ENCODE measurements at places on chromosomes 3 and 15. TPM values are rescaled to one million over a fixed set of nuclear protein-coding genes. Genes with fewer than 3 reads are reported as not detected.

DNA sequence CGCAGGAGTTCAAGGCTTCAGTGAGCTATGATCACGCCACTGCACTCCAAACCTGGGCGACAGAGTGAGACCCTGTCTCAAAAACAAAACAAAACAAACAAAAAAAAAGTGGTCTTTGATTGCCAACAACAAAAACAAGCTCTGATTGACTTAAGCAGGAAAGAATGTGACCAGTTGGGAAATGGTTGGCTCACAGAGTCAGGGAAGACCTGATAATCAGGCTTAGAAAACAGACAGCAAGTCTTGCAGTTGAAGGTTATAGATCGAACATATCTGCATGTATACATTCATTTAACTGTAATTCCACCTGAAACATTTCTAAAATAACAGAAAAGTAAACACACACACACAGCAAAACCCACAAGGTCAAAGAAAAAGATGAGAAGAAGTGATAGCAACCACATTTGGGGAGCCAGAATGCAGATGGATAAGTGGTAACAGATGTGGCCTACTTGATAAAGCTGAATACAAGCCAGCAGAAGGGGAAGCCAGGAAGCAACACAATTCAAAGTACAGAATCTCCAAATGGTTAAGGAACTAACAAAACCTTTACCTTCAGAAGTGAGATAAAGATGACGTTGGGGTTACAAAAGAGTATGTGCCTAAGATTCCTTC lies 699.9 kb upstream of the ZNF385D start:
- DNase-seq, result peak; percentile 24

Gene SCN11A
- 0.25 TPM for total RNA-seq

GRCh38 chr15:55799291-55800212 lies 56.6 kb upstream of the PRTG start:
- DNase-seq, result peak; percentile 70

- no peak for DNase-seq
Measured at GRCh38 chr3:123353850-123354233, 95.0 kb downstream of the ADCY5 start.

DNA sequence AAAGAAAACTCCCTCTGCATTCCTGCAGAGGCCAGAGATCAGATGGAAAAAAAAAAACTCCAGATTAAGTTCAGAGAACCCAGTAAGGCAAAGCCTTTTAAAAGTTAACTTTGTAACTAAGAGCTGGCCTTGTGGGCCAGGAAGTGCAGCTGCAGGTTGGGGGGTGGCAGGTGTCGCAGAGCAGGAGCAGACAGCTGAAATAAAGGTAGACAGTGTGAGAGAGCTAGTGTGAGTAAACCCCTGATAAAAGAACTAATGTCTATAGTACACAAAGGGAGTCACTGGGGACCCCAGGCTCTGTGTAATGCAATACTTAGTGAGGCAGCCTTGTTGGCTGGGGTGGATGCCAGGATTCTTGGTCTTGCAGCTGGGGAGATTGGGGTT lies 42.1 kb downstream of the PPCDC start:
- DNase-seq, result peak; percentile 70

Gene HGD
- total RNA-seq, result 0.57 TPM

Gene SEMA3G
- not detected for total RNA-seq

Gene CLRN1
- total RNA-seq, result not detected

DNA sequence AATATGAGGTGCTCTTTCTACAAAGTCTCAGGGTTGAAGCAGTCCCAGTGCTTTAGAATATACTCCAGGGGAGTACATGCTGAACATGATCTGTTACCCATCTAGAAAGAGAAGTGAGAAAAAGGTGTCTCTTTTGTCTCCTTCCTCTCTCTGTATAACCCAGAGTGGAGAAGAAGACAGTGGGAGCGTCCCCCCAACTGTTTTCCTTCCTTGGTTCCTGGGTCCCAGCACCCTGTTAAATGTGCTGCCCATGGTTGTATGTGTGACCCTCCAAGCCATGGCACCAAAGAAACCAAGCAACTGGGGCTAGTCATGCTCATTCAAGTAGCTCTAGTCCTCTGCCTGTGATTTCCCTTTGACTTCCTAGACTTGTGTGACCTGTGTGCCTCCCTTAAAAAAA lies 683.7 kb downstream of the TBL1XR1 start:
- DNase-seq, result no peak

GRCh38 chr15:58947179-58947578 lies 13.7 kb upstream of the SLTM start:
- no peak for DNase-seq

Gene SHF
- total RNA-seq, result 1.9 TPM

- DNase-seq, result no peak
Measured at GRCh38 chr3:28569357-28569756, 220.7 kb upstream of the AZI2 start.

GRCh38 chr3:101703169-101703568 lies 16.7 kb upstream of the RPL24 start:
- no peak for DNase-seq

DNA sequence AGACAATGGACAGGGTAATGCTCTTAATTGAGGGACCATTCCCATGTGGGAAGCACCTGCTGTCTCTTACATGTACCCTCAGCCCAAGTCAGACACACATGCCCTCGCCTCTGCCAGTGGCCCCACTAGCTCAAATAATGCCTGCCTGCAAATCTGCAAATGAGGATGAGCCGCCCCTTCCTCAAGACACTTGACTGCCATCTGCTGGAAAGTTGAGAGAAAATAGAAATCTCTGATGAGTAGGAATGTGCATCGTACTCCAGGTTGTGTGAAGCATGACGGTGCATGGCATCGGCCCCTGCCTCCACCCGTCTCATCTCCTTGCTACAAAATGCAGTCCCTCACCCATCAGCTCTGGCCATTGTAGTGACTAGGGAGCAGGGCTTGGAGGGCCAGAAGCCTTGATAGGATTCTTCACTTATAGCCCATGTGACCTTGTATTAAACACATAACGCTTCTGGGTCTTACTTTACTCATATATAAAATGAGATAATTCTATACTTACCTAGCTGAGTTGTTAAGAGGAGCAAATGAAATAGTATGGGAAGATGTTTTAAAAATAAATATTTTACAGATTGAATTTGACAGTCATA lies 6.3 kb upstream of the SCN5A start:
- peak; percentile 39 for DNase-seq

- DNase-seq, result peak; percentile 26
Measured at GRCh38 chr3:60742606-60743145, 508.6 kb downstream of the FHIT start.

DNA sequence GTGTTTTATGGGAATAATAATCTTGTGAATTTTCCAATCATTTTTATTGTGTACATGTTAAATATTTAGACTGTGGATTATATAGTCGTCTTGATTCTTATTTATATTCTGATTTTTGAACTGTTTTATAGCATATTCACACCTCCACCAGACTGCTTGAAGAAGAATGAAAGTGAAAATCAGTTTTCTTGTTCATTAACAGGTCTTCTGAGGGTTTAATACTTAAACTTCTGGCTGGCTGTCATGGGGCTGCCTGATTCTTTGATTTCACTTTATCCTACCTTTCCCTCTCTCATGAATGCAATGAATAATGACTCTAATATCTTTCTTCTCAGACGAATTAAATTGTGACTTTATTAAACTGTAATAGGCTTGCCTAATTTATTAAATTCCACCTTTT lies 56.2 kb downstream of the ATP2C1 start:
- no peak for DNase-seq

DNA sequence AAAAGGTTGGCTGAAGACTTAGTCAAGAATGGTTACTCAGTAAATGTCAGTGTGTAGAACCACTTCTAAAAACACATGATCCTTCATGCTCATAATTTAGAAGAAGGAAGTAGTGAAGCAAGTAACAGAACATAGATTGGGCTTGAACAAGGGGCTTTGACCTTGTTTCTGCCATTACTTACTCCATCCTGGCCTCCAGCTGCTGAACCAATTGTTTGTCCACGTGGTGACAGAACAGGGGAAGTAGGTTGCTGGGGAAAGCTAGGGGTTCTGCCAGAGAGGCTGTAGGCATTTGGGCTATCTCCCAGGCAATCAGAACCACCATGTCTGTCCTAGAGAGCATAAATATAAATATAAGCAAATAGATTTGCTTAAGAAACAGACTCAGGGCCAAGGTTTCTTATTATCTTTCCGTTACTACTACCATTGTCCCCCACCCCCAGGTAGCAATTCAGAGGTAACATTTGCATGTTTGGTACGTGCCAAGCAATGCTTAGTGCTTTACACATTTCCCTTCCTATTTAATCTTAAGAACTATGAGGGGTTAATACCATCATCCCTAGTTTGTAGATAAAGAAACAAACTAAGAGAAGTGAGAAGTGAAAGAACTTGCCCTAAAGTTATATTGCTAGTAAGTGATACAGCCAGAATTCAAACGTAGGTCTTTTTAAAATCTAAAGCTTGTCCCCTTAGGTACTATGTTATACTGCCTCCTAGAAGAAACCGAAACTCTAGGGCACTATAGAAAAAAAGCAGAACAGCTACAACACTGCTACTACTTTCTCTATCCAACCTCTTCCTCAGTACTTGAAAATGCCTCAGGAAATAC lies 3.0 kb upstream of the SPG11 start:
- no peak for DNase-seq

Gene PLAAT1
- total RNA-seq, result 0.90 TPM

GRCh38 chr15:52256930-52257733 lies 38.5 kb downstream of the MYO5C start:
- peak; percentile 46 for DNase-seq

Gene SEC22C
- 39.7 TPM for total RNA-seq

Gene FHIT
- 1.5 TPM for total RNA-seq
